ENCODE measurements at places on chromosomes 1 and 21. TPM values are rescaled to one million over a fixed set of nuclear protein-coding genes. Genes with fewer than 3 reads are reported as not detected.

GRCh38 chr1:19861034-19861433, 21.2 kb upstream of the OTUD3 start:
- DNase-seq: no peak

- no peak for DNase-seq
Measured at GRCh38 chr1:205826016-205826806, 13.2 kb upstream of the SLC41A1 start.

DNA sequence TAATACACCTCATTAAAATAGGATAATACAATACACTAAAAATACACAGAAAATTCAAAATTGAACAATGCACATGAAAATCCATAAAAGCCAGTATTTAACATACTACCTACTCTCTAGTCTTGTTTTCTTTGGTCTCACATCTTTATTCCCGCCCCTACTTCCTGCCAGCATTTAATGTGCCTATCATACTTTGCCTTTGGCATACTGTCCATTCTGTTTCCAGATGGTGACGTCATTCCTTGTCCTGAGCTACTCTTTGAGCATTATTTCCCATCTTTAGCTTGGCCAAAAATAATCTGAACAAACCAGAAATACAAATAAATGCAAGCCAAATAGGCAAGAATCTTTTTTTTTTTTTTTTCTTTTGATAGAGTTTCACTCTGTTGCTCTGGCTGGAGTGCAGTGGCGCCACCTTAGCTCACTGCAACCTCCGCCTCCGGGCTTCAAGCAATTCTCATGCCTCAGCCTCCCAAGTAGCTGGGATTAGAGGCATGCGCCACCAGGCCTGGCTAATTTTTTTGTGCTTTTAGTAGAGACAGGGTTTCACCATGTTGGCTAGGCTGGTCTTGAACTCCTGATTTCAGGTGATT, 4.4 kb downstream of the HFM1 start:
- no peak for DNase-seq

DNA sequence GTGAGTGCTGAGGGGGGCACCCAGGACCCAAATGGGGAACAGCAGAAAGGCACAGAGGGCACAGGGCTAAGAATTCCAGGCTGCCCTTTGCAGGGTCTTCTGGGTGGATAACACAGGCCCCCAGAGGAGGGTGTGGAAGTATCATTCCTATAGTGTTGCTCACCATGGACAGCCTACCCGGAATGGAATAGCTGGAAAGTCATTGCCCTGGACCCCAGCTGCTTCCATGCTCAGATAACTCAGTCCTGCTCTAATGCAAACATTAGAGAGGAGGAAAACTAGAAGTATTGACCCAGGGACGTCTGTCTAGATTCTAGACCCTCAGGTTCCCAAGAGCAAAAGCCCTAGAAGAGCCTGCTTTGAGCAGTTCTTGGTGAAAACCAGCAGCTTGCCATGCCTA, 24.7 kb downstream of the SLC6A17 start:
- no peak for DNase-seq

GRCh38 chr1:227903061-227903521, 44.6 kb downstream of the WNT9A start:
- no peak for DNase-seq

DNA sequence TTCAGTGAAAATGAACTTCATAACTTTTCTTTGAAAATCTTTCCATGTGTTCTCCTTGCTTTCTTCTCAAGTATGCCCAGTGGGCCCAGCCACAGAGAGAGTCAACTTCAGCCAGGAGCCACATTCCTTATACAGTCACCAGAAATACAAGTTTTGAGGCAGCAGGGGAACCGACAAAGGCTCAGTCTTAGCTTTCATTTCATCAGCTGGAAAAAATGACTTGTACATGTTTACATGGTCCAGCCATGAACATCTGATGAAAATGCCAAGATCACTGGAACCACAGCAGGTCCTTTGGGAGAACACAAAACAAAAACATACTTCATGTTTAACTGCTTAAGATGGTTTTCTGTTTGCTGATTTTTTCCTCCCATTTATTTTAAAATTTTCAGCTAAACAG, 72.5 kb downstream of the SYDE2 start:
- DNase-seq: no peak

- no peak for DNase-seq
Measured at GRCh38 chr1:40773748-40774265, 9.8 kb upstream of the KCNQ4 start.

The GREM2 gene
- total RNA-seq: 44.0 TPM

DNA sequence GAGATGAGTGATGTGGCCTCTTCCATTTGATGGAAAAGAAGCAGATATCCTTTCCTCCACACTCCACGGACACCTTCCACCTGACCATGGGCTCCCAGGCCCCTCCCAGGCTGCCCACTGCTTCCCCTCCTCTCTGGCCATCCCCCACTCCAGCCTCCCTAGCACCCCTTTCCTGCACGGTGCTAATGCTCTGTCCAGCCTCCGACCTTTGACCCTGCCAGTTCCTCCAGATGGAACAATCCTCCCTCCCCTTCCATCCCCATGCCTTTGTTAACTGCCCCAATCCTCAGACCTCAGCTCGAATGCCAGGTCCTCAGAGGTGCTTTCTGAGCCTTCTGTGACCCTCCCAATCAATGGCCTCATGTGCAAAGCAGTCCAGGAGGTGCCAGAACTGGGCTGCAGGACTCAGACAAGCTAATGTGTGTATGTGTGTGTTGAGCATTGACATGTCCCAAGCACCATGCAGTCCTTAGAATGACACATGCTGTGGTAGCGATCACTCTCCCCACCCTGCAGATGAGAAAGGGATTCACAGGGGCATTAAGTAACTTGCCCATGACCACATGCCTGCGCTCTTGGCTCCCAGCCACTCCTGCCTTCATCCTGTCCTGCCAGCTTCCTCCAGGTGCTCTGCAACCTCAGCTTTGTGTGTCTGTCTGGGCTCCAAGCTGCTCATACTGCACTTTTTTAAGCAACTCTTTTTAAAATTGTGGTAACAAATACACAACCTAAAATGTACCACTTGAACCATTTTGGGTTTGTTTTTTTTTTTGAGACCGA, 63.5 kb upstream of the EDN2 start:
- no peak for DNase-seq

The THEM5 gene
- not detected for total RNA-seq

DNA sequence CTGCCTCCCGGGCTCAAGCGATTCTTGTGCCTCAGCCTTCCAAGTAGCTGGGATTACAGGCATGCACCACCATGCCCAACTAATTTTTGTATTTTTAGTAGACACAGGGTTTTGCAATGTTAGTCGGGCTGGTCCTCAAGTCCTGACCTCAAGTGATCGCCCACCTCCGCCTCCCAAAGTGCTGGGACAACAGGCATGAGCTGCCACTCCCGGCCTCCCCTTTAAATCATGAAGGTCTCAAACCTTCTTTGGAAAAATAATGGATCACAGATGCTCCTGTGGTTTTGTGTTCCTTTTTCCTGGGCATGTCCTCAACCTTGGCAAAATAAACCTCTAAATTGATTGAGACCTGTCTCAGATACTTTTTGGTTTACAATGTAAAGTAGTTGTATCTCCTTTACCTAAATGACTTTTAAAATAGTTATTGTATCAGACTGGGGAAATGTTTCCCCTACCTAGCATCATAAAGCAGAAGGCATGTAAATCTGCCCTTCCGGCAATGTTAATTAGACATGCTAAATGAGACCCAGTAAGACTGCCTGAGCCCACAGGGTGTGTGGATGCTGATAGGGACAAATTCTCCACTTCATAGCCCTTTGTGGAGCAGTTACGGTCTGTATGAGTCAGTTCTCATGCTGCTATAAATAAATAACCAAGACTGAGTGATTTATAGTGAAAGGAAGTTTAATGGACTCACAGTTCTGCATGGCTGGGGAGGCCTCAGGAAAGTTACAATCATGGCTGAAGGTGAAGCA, 27.8 kb downstream of the CBR1 start:
- no peak for DNase-seq

- no peak for DNase-seq
Measured at GRCh38 chr1:41439234-41439633, 45.2 kb downstream of the EDN2 start.

DNA sequence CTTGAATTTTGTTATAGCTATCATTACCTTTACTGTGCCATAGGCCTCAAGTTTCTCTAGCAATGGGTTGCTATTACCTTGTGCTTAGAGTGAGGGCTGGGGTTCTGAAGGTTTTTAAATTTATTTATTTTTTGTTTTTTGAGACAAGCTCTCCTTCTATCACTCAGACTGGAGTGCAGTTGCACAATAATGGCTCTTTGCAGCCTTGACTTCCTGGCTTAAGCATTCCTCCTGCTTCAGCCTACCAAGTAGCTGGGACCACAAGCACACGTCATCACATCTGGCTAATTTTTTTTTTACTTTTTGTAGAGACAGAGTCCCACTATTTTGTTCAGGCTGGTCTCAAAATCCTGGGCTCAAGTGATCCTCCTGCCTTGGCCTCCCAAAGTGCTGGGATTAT, 41.5 kb downstream of the SNX27 start:
- DNase-seq: no peak

DNA sequence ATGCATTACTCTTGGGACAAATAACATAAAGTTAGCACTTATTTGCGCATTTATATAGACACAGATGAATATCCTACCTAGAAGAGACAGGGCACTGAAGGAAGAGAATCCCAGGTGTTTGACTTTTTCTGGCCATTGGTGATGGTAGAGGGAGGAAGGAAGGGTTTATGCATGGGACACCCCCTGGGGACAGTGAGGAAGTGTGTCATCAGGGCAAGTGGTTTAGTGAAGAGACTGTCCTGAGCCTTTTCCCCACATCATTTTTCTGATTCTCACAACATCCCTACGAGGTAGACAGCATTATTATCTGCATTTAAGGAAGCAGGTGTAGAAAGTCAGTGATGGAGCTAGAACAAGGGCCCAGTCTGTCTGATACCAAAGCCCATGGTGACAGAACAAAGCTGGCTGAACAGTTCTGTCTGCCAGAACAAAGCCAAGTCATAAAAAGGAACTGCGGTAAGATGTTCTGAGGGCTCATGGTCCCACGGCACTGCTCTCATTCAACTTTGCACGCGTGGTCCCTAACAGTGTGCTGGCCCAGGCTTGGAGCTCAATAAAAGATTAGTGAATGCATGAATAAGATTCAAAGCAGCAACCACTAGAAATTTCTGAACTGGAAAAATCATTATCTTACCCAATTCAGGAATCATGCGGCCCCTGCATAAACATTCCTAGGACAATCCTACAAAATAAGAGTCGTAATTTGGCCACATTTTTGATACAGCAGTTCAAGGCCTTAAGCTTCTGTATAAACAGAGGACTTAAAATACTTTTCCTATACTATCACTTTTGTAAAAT, 12.2 kb upstream of the CDC42BPA start:
- no peak for DNase-seq

GRCh38 chr1:59561796-59562195, 253.0 kb upstream of the HOOK1 start:
- no peak for DNase-seq

- DNase-seq: peak; percentile 81
Measured at GRCh38 chr21:16588433-16588860, 858.7 kb downstream of the USP25 start.

DNA sequence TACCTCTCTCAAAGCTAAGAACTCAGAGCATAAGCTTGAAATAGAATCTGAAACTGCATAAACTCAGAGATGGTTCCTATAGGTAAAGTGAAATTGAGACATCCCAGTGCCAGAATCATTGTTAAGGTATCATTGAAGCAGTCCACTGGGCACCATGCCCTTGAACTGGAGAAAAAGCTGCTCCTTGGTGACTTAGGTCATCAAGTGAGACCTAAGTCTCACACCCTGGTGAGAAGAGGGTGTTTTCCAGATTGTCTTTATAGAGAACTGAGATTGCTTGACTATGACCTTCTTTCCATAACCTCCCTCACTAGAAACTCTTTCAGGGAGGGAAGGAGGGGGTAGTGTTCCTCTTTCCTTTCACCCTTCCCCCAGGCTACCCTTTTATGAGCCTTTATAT, 9.4 kb upstream of the ATP6V1G3 start:
- no peak for DNase-seq

The KRTAP21-2 gene
- total RNA-seq: not detected

The AGMAT gene
- total RNA-seq: 4.0 TPM

The EIF3I gene
- total RNA-seq: 292 TPM

- no peak for DNase-seq
Measured at GRCh38 chr1:8075511-8076051, 49.5 kb upstream of the ERRFI1 start.

DNA sequence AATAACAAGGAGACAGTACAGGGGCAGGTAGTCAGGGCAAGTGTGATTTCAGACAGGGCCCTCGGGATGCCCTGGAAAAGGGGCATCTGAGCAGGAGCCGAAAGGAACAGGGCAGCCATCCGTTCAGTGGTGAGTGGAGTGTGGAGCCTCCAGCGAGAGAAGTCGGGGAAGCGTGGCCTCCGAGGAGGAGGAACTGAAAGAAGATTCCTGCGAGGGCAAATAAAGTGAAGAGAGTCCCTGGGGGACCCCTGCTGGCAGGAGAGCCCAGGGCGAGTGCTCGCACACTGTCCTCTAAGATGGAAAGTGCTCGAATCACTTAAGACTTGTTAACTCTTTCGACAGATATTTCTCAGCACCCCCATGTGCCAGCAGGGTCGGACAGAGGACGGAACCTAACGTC, 3.5 kb upstream of the UTS2 start:
- DNase-seq: no peak

The GLIS1 gene
- 0.05 TPM for total RNA-seq

The CLCNKB gene
- total RNA-seq: 0.22 TPM

DNA sequence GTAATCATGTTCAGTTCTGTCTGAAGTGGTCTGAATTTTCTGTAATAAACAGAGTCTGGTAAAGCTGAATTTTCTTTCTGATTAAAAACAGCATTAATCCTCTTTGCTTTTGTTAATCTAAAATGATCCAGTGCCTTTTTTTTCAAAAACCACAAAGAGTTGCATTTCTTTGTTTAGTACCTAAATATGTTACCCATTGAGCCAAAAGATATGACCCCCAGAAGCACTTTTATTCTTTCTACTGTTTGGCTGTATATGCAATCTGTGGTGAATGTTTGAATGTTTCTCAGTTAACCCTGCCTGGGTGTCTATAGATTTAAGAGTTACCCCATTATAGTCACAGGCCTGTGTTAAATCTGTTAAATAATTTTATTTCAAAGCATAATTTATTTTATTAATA, 394.8 kb downstream of the PTPRC start:
- DNase-seq: no peak

The GJA9 gene
- not detected for total RNA-seq

The C1QA gene
- not detected for total RNA-seq

GRCh38 chr1:81635816-81636215, 164.9 kb upstream of the ADGRL2 start:
- DNase-seq: no peak

- DNase-seq: no peak
Measured at GRCh38 chr1:193308438-193308837, 122.0 kb upstream of the B3GALT2 start.

The SLC41A1 gene
- total RNA-seq: 26.4 TPM
